ENCODE measurements at places on chromosomes 7 and 10. TPM values are rescaled to one million over a fixed set of nuclear protein-coding genes. Genes with fewer than 3 reads are reported as not detected.

The GDI2 gene
- 283 TPM for total RNA-seq

DNA sequence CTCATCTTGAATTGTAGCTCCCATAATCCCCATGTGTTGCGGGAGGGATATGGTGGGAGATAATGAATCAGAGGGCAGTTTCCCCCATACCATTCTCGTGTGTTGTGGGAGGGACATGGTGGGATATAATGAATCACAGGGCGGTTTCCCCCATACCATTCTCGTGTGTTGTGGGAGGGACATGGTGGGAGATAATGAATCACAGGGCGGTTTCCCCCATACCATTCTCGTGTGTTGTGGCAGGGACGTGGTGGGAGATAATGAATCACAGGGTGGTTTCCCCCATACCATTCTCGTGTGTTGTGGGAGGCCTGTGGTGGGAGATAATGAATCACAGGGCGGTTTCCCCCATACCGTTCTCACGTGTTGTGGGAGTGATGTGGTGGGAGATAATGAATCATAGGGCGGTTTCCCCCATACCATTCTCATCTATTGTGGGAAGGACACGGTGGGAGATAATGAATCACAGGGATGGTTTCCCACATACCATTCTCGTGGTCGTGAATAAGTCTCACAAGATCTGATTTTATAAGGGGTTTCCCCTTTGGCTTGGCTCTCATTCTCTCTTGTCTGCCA, 271.0 kb downstream of the MAD1L1 start:
- DNase-seq = peak; percentile 61

GRCh38 chr7:92489634-92490033, 11.9 kb upstream of the ERVW-1 start:
- no peak for DNase-seq

The SEMA3D gene
- 35.3 TPM for total RNA-seq

DNA sequence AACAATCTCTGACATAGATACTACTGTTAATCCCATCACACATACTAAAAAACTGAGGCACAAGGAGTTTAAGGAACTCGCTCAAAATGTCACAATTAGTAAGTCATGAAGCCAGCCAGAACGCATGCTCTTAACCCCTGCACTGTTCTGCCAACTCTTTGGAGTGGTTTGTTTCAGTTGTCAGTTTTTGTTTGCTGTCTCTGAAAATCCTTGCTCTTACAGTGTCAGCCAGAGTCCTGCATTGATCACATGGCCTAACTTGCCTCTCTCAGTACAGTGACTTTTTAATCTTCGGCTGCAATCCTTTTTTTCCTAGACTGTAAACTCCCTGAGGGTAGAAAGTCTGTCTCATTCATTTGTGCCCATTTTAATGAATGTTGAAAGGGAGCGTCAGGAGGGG, 753.8 kb downstream of the AUTS2 start:
- no peak for DNase-seq

GRCh38 chr10:70227548-70228320, 5.5 kb downstream of the PPA1 start:
- no peak for DNase-seq

The EPO gene
- total RNA-seq = not detected

DNA sequence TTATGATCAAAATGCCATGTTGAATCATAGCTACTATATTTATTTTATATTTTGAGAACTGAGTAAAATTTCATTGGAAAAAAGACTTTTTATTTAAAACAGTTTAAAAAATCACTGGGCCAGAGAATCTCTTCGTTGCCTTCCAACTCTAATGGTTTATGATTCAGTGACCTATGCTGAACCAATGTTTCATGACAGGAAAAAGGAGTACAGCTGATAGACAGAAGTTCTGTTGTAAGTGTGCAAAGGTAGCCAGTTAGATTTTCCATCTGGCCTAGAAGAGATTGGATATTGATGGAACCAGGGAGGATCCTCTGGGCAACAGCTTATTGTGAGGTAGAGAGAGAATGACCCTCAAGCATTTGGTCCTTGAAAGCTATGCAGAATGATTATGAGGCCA, 745.8 kb downstream of the SUGCT start:
- no peak for DNase-seq

DNA sequence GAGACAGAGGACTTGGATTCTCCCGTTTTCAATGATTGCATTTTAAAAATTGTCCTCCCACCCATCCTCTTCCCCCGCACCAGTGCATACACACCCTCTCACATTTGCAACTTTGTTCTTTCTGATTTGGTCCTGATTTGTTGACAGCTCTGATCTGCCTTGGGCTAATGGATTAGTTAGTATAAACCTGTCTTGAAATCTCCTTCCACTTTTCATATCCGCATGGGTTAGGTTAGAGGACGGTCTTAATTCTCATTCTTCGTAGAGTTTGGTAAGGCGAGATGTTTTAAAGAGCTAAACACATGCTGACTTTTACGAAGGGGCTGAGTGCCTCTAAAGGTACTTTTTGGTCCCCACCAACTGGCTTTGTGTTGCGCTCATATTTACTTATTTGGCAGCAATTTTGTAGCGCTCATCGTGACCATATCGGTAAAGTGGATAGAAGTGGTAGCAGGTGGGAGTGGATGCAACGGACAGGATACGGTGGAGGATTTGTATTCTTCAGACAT, 1.1 kb downstream of the AHR start:
- DNase-seq = peak; percentile 54

The SOSTDC1 gene
- 5.7 TPM for total RNA-seq

Measured in H4 (cell line).